ENCODE measurements at places on chromosomes 7 and 10.

DNA sequence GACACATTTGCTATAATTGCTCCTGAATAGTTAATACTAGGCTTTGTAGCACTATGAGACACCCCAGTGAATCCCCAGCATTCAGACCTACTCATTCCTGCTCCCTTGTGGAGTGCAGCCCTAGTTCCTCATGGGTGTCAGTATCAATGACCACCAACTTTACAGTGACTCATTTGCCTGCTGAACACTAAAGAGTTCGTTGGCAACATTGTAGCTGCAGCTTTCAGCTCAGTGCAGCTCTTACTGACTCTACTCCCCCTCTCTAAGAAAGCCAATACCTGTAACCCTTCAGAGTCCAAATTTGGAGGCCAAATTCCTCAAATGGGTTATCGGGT is 127.1 kb upstream of the MTPN start:
- DNase-seq, result no peak

- no peak for DNase-seq
Measured at GRCh38 chr10:113104047-113104446, 154.0 kb downstream of the TCF7L2 start.

DNA sequence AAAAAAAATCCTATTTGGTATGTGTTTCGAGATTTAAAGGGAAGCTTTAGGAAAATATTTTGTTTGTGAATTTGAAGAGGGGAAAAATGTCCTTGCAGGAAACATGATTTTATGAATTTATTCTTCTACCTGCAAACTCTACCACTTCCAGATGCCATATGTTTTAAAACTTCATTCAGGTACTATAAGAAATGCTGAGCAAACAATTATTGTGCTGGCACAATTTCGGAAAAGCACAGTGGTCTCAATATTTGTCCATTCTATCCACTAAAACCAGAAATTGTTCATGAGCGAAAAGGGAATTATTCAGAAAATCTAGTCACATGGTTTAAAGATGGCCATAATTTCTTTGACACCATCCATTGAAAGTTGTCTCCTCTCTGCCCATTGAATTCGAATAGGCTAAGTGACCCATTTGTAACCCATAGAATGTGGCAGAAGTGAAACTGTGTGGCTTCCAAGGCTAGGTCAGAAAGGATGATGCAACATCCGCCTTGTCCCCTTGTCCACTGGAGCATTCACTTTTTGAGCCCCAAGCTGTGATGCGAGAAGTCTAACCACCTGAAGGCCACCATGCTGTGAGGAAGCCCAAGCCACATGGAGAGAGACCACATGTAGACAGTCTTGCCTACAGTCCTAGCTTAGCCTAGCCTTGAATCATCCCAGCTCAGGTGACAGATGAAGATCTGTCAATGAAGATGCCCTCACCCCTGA is 189.8 kb upstream of the PRKCQ start:
- DNase-seq, result no peak

- no peak for DNase-seq
Measured at GRCh38 chr10:71857934-71858890, 7.2 kb upstream of the PSAP start.

DNA sequence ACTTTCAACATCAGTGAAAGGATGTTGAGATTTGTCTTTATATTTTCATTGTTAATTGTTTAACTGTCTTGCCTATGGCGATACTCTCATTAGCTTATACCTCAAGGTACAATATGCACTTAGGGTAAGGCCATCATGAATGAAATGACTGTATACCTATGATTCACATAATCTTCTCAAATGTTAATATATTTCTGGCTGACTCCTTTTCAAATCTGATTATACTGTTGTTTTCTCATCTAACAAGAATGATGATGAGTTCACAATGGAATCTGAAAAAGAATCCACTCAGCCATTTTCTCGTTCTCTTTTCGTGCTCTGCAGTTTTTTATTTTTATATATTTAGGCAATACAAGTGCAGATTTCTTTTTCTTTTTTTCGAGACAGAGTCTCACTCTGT is 159.1 kb downstream of the ARHGAP12 start:
- DNase-seq, result no peak

DNA sequence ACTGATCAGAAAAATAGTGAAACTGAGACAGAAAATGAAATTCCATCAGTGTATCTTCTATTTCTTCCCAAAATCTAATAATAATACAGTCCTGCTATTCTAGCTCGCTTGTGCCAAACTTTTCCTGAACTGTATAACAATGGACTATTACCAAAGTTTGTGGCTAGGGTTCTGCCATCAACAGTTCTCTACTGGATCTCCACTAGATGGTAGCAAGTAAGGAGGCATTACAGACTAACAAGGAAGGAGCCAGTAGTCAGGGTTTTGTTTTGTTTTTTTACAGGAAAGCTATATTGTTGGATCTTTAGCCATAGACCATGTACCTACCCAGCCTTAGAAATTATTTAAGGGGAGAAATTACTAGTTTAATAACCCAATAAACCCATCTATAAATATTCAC is 10.8 kb downstream of the MTERF1 start:
- DNase-seq, result no peak

- no peak for DNase-seq
Measured at GRCh38 chr7:32360127-32360526, 130.1 kb downstream of the LSM5 start.

GRCh38 chr7:636396-636795 is 90.1 kb upstream of the DNAAF5 start:
- DNase-seq, result no peak

GRCh38 chr7:50629238-50629901 is 64.2 kb upstream of the DDC start:
- no peak for DNase-seq

DNA sequence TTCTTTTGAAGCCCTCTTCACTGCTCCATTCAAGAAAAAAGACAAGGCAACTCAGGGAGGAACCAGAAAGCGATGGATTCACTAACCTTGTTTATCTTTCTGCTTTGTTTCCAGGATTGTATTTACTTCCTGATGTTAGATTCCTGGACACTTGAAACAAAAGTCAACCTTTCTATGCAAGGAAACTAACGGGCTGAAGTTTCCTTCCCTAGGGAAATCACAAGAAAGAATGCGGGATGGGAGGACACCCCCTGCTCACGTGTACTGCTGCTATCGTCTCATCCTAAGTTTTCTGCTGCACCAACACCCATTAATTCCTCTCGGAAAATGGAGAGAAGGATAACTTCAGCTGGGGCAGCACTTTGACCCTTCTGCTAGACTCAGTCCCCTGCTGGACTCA is 50.3 kb downstream of the ELMO1 start:
- no peak for DNase-seq

GRCh38 chr10:103652599-103653281 is 159.2 kb downstream of the NEURL1 start:
- DNase-seq, result no peak

- no peak for DNase-seq
Measured at GRCh38 chr7:79506481-79506880, 53.0 kb upstream of the MAGI2 start.

DNA sequence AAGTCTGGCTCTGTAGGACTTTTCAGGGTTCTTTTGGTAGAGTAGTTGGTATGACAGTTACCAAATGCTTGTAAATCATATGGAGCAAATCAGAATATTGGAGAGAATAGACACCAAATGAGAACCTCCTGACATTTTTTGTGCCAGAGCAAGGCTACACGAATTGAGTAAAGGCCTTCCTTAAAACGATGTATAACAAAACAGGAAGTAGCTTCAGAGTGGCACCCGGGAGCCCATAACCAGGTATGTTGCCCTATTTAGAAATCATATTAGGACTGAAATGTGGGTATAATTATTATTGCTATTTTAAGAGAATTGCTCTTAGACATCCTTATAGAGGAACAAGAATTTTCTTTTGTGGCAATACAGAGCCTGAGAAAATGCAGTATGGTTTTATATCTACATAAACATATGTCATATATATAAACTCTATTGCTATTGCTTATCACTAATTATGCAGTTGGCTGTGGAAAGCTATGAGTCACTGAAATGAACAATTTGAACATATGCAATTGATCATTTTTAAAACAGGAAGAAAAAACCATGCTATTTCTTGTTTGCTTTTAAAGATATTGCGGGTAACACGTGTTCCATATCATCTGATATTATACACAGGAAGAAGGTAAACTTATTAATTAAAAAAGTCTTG is 197.4 kb upstream of the MTPN start:
- DNase-seq, result no peak

- DNase-seq, result no peak
Measured at GRCh38 chr7:126940723-126941307, 311.9 kb downstream of the GRM8 start.

DNA sequence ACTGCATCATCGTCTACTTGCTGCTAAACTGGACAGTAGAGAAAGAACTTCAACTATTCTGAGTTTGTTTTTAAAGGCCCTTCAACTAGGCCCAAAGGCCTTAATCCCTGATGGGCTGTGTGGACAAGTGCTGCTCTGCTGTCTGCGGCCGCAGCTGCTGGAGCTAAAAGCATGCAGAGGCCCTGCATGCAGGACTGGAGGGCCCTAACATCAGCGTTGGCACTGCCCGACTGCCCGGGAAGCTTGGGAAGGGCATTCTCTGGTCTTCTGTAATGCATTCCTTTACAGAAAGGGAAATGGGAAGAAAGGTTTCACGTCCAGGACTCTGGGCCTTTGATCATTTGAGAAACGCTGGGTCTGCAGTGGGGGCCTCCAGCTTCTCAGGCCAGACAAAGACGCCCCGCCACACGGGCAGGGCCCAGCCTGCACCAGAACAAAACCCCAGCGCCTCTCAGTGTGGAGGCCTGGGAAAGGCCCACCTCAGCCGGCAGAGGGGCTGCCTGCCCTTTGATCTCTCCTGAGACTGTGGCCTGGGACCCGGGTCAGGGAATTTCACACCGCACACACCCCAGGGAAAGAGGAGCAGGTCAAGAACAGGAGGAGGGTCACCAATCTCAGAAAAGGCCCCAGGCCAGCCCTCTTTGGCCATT is 229.3 kb downstream of the DNAJB6 start:
- no peak for DNase-seq

DNA sequence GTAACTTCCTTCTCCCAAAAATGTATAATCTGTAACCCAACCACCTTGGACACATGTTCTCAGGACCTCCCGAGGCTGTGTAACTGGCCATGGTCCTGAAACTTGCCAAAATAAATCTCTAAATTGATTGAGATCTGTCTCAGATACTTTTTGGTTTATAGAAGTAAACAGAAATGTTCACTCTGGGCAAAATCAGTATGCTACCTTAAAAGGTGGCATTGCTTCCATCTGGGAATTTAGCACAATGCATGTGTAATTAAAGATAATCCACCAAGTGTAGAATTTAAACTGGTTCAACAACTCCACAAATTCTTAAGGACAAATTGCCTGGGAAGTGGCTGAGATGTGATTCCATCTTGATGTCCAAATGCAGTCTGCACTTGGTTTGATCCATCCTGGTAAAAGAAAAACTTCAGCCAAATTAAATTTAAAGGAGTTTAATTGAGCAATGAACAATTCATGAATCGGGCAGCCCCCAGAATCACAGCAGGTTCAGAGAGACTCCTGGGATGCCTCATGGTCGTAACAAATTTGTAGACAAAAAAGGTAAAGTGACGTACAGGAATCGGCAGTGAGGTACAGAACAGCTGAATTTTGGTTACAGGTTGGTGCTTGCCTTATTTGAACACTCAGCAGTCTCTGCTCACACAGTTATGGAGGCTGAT is 102.6 kb upstream of the PFKP start:
- DNase-seq, result no peak

- no peak for DNase-seq
Measured at GRCh38 chr10:61973906-61974305, 72.4 kb downstream of the ARID5B start.

Data from activated T-cell treated with anti-CD3 and anti-CD28 coated beads for 24 hours (primary cell).